ENCODE measurements at places on chromosomes 4 and X.
A peak's percentile ranks its signal among the peaks of the same experiment; 100 is the strongest.

DNA sequence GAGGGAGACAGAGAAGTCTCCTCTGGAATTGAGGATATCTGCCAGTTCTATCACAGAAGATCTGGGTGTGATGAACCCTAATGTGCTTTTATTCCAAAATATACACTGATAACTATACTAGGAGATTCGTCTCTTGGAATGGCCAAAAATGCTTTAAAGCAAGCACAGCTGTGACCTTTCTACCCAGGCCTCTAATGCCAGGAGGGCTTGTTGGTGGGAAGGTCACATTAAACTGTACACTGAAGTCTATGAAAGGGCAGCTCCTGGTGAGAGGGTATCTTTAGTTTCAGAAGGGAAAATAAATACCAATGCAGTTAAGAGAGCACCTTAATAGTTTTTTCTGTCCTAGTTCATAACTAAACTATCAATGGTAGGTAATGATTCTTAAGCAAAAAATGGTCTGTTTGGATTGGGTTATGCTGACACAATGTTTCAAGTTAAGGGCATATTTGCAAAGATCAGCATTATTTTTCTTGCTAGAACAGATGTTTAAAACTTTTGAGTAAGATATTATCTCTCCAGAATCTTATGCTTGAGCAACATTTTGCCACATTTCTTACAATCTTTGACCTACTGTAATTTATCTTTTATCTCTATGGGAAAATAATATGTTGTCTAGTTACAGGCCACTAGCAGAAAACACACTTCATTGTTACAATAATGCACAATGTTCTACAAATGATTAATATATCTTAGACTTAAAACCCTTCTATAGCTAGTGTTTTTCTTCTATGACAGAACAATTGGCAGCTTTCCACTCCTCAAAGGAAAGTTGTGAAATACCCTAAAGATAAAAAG is 59.6 kb downstream of the SEC24D start:
- DNase-seq, result no peak

GRCh38 chrX:23742697-23743622 is at the start of gene ACOT9:
TSS of gene ACOT9 (minus strand) at chrX:23743276. CDS start at chrX:23743144, 132 bp downstream.
- peak; percentile 38 for DNase-seq

- DNase-seq, result no peak
These were observed 41.7 kb downstream of the VSIG4 start for GRCh38 chrX:65997978-65998717.

DNA sequence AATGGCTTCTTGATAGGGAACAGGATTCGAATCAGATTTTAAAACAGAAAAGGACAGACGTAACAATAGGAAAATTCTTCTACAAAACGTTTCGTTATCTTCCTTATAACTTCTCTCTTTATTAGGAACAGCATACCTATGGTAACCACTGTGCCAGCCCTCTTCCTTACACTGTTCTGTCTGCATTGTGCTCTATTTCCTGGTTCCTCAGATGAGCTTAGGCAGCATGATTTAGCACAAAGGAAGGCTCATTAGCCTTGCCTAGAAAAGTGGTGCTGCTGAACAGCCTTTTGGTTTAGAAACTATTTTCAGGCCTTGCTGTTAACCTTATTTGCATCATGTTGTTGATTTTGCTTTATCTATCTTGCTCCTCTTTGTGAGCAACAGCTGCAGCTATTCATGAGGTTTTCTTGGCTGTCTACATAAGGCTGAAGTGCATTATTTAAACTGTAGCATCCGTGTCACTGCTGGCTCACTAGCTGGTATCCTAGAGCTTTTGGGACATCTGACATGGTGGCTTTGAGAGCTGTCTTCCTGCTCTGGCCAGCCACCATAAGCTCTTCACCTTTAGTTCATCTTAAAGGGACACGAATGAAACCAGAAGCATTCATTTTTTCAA is 69.9 kb upstream of the NRK start:
- no peak for DNase-seq

DNA sequence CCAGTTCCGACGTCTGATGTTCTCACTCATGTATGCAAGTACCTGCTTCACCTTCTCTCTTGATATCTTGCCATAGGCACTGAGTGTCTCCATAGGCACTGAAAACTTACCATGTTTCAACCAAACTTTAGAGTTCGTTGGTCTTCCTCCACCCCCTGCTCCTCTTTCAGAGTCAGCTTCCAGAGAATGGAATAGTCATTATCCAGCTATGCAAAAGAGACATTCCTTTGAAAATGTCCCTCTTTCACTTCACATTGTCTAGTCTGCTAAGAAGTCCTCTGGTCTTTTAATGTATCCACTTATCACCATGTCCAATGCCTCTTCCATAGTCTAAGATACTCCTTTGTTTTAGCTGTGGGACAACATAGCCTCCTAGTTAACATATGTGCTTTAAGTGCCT is 566.0 kb upstream of the TENM3 start:
- DNase-seq, result no peak

DNA sequence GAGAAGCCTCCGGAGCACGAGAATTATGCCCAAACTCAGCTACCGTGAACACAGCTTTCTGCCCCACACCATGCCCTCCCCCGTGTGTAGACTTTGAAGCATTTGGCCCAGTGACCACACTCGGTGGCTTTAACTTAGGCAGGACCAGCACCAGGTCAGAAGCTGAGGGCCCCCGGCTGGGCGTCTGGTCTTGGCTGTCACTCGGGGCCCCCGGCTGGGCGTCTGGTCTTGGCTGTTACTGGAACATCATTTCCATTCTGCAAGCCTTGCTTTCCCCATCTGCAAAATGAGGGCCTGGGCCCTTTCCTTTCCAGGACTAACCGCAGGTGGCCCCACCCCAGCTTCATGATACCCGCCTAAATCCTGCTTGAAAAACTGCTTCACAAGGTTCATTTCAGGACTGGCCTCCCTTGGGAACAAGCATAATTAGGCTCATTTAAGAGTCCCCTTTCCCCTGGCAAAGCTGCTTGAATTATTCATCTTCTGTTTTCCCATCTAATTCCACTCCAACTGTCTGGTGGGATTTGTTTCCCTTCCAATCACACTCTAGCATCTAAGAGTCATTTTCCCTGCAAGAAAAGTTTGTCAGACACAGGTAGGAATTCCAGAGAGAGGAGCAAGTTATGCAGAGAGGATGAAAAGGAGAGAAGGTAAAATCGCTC is 82.5 kb downstream of the WFS1 start:
- DNase-seq, result no peak

GRCh38 chrX:150700107-150700506 is 6.9 kb downstream of the MTMR1 start:
- no peak for DNase-seq

DNA sequence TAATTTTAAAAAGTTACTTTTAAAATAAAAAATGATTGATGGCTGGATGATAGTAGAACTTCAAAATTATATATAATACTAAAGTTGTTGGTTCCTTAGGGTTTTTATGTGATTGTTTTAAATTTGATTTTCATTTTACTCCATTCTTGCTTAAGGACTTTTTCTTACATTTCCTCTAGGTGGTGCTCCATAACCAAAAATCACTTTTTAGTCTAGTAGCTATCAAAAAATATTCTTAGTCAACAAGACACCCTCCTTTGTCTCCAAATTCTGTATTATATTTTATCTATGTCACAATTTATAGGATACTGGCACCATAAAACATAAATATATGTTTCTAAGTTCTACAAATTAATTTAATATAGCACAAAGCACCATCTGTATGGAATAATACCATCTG is 67.2 kb upstream of the BRWD3 start:
- DNase-seq, result no peak

GRCh38 chr4:141028024-141028529 is 105.2 kb downstream of the RNF150 start:
- no peak for DNase-seq

DNA sequence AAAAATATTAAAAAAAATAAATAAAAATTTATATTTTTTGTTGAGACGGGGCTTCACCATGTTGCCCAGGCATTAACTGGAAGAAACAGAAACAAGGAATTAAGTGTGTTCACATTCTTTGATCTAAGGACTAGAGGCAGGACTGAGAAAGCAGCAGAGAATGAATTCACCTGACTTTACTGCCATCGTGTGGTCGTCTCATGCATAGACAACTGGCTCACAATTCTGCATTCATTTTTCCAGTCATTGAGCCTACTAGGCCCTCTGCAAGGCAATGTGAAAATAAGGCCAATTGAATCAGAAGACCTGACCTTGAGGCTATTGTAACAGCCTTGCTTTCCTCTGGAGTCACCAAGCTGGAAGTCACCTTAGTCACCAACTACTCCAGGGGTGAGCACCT is 37.4 kb downstream of the LHFPL1 start:
- DNase-seq, result no peak

DNA sequence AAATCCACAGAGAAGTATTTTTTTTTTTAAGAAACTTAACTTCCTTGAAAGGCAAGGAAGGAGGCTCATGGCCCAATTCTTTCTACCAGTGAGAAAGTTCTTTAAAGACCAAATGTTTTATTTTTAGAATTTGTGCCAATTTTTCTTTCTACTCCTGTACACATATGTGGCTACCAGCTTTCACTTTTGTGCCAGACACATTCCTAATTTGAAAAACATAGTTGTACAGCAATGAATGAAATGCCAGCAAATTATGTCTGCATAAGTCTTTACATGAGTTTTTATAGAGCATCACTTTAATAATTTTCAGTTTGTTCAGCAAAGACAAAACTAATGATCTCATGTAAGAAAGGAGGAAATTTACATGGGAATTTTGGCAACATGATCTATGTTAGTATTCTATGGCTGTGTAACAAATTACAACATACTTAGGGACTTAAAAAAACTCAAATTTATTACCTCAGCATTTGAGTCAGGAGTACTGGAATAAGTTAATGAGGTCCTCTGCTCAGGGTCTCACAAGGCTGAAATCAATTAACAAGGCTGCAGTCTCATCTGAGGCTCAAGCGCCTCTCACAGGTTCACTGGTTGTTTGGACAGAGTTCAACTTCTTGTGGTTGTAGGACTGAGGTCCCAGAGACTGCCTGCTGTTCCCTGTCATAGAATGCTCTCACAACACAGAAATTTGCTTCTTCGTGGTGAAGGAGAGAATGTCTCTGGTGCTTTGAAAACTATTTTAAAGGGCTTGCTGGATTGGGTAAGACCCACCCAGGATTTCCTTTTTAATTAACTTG is 678.2 kb upstream of the FAM241A start:
- no peak for DNase-seq

GRCh38 chr4:38279077-38279476 is 318.9 kb downstream of the PTTG2 start:
- no peak for DNase-seq

GRCh38 chr4:165207016-165207430 is 338 bp upstream of the KLHL2 start:
- no peak for DNase-seq

DNA sequence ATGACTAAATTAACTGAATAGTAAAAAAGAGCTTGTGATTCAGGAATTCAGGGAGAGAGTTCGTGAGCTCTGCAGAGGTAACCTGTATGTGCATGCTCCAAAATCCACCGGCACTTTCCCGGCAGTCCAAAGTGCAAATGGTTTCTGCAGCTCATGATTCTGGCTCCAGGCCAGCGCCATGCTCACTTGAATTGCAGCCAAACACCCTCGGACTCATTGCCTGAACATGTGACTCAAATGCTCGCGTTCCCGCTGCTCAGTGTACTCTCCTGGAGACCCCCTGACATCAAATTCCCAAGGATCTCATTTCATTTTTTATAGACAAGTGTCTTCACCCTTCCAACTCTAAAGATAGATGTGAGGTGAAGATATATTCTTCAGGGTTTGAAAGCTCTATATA is 44.1 kb upstream of the SH3RF1 start:
- DNase-seq, result no peak

DNA sequence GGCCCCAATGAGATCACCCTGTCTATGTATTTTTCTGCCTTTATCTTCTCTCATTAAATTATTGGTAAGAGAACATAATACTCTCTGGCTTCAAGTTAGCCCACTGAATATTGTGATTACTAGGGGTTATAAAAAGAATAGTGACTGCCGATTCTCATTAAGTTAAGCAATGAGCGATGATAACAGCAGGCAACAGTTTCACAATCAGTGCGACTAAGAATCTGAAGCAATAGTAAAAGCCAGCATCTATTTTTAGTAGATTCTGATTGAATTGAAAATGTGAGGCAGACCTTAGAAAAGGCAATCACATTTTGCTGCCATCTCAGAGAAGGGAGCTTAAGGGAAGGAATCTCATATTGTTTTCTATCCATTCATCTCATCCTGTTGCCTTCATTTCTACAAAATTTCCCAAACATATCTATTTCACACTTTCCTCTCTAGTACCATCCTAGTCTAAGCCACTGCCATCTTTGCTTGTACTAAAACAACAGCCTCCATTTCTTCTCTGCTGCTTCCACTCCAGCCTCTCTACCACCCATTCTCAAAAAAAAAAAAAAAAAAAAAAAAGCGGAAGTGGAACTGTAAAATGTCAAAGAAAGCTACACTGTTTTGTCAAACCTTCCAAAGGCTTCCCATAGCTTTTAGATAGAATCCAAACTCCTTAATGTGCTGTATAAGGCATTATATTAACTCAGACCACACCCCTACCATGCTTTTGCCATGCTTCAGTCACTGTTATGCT is 17.4 kb downstream of the GABRA4 start:
- no peak for DNase-seq

- no peak for DNase-seq
These were observed 49.2 kb upstream of the FAM9C start for GRCh38 chrX:13093529-13094140.

GRCh38 chrX:31098079-31098478 is 26.2 kb upstream of the FTHL17 start:
- no peak for DNase-seq

DNA sequence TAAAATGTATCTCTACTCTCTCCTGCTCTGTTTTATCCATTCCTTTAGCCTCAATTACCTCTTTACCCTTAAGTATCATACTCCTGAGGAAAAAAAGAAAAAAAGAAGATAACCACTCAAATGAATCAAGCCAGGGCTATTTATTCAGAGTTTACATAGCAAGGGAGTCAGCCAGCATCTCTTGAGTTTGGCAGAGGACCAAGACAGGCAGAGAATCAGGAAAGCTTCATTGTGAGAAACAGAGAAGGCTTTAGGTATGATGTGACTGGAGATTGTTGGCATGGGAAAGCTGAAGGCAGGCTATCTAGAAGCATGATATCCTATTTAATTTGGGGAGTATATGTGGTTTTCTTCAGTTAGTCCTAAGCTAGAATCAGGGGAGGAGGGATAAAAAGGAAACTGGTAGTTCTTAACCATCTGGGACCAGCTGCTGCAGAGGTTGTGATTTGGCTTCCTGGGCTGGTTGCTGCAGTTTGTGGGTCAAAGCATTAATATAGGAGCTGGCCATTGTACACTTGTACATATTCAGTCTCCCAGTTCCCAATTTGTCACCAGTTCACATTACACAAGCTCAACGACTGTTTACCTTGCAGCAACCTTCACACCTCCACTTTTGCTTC is 11.2 kb downstream of the APELA start:
- no peak for DNase-seq

GRCh38 chr4:183658362-183659028 is 490 bp downstream of the RWDD4 start:
- no peak for DNase-seq

GRCh38 chr4:76212851-76213414 is 691 bp downstream of the SCARB2 start:
- DNase-seq, result no peak

GRCh38 chr4:15148199-15148598 is 145.9 kb downstream of the CPEB2 start:
- no peak for DNase-seq
